ENCODE measurements at places on chromosomes 11 and 22.

GRCh38 chr22:44001521-44001920 lies 22.6 kb upstream of the PARVB start:
- DNase-seq, result no peak

- no peak for DNase-seq
Observed at GRCh38 chr11:85647078-85647477, 689 bp upstream of the TMEM126A start.

GRCh38 chr22:17370026-17370765 lies 936 bp downstream of the CECR2 start:
- DNase-seq, result no peak

DNA sequence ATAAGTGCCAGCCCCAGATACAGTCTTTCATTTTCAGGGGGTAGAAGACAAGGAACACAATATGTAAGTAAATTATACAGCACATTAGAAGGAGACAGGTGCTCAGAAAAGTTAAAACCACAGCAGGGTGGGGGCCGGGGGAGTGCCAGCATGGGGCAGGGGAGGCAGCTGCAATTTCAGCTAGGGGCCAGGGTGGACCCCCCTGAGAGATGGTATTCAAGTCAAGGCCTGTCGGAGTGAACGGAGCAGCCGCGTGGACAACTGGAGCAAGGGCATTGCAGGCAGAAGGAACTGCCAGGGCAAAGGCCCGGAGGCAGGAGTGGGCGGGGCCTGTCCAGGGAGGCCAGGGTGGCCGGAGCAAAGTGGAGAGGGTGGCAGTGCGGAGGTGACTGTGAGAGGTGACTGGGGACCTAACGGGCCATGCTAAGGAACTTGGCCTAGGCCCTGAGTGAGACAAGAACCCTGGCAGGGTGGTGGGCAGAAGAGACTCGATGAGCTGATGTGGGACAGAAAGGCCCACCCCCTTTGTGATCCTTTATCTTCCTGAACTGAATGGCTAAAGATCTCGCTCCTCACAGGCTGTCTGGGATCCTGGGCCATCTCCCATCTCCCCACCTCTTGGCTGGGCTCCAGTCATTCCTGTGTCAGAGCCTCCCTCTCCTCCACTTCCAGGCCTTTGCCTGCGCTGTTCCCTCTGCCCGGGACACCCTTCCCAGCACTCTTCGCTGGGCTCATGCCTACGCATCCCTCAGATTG lies 22.4 kb upstream of the FLRT1 start:
- no peak for DNase-seq

- no peak for DNase-seq
Observed at GRCh38 chr11:45931739-45932138, 9.3 kb downstream of the LARGE2 start.
